ENCODE measurements at places on chromosomes 2 and 18.

DNA sequence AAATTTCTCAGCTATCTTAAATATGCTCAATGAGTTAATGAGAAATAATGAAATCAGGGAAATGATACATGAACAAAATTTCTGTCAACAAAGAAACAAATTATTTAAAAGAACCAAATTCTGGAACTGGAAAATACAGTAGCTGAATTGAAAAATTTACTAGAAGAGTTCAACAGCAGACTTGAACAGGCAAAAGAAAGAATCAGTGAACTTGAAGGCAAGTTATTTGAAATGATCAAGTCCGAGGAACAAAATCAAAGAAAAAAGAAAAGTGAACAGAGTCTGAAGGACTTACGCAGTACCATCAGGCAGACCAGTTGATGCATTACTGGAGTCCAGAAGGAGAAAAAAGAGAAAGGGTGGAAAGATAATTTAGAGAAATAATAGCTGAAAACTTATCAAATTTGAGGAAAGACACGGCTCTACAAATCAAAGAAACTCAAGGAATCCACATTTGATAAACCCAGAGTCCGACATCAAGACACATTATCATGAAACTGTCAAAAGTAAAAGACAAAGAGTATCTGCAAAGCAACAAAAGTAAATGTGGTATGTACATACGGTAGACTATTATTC lies 83.6 kb downstream of the CCDC138 start:
- DNase-seq = no peak

- DNase-seq = peak; percentile 83
Measured at GRCh38 chr18:79458131-79458838, 62.6 kb downstream of the NFATC1 start.

DNA sequence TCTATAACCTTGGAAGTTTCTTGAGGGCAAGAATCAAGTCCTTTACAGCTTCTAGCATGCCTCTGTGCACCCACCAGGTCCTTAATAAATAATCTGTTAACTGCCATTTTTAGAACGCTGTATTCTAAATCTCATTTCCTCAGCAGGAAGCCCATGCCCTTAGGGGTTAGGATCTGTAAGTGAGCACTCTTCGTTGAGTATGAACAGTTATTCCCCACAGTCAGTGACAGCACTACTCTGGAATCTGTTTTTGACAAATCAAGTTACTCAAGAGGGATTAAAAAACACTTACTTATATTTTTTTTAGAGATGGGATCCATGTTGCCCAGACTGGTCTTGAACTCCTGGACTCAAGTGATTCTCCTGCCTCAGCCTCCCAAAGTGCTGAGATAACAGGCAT lies 14.6 kb downstream of the PAIP2B start:
- no peak for DNase-seq

DNA sequence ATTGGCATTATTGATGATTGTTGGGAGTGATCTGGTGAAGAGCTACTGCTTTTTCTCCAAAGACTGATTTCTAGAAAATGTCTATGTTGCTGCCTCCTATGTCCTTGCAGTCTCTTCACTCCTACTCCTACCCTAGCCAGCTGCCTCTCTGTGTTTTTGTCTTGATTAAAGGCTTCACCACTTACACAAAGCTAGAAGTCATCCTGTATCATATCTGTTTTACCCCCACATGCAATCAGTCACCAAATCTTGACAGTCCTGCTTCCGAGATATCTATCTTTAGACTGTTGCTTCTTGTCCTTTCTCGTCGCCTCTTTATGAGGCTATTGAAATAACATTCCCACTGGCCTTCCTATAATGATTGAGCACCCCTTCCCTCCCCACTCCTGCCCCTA lies 84.5 kb upstream of the ITGA4 start:
- DNase-seq = no peak

- no peak for DNase-seq
Measured at GRCh38 chr2:187679454-187679853, 125.2 kb upstream of the TFPI start.

- DNase-seq = no peak
Measured at GRCh38 chr2:197705912-197706838, 1.0 kb downstream of the MARS2 start.

DNA sequence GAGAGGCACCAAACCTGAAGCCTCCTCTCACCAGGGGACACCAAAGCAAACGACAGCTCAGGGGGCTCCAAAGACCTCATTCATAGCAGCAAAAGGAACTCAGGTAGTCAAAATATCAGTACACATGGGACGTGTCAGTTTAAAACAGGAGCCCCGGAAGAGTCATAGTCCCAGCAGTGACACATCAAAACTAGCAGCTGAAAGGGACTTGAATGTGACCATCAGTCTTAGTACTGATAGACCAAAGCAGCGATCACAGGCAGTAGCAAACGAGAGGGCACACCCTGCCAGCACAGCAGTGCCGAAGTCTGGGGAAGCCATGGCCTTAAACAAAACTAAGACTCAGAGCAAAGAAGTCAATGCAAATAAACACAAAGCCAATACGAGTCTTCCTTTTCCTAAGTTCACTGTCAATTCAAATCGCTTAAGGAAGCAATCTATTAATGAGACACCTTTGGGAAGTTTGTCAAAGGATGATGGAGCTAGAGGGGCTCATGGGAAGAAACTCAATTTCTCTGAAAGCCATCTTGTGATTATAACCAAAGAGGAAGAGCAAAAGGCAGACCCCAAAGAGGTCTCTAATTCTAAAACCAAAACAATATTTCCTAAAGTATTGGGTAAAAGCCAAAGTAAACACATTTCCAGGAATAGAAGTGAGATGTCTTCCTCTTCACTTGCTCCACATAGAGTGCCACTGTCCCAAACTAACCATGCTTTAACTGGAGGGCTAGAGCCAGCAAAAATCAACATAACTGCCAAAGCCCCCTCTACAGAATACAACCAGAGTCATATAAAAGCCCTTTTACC lies 1.2 kb downstream of the GALNT5 start:
- no peak for DNase-seq

DNA sequence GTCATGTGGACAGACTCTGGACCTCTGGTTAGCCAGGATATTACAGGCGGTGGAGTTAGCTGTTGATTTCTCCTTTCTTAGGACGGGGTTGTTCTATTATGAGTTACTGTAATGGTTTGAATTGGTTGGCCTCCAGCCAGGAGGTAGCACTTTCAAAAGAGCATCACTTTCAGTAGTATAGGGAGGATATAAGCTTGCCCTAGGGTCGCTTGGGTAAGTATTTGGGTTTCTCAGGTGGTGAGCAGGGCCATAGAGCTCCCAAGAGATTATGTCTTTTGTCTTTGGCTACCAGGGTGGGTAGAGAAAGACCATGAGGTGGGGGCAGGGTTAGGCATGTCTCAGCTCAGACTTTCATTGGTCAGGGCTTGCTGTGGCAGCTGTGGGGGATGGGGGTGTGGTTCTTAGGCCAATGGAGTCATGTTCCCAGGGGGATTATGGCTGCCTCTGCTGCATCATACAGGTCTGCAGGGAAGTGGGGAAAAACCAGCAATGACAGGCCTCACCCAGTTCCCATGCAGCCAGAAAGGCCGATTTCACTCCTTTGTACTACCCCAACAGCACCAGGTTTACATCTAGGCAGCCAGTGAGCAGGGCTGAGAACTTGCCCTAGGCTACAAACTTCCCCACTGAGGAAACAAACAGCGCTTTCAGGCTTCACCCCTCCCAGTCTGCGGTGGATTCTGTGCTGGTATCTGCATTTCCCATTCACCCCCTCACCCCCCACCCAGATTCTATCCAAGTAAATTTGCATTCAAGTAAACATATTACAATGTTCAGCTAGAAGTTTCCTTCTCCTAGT lies 89.4 kb upstream of the SLC38A11 start:
- no peak for DNase-seq

- DNase-seq = no peak
Measured at GRCh38 chr2:146241023-146241422, 1603.8 kb upstream of the ACVR2A start.

- no peak for DNase-seq
Measured at GRCh38 chr2:162967811-162968210, 129.2 kb upstream of the KCNH7 start.

DNA sequence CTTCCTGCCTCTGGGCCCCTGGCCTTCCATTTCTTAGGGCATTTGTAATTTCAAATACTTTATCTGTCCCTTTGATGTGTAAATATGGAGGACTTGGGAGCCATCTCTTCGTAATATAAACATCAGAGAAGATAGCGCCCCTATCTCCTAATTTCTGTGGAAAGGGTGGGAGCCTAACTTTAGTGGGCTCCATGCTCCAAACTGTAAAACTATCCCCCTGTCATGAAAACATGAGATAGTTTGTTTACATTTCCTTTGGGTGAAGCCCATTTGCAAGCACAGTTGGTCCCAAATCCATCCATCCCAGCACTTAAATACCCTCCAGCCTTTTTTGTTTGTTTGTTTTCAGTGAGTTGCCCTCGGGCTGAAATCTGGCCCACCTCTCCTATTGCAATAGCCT lies 782.6 kb upstream of the FSHR start:
- DNase-seq = no peak

DNA sequence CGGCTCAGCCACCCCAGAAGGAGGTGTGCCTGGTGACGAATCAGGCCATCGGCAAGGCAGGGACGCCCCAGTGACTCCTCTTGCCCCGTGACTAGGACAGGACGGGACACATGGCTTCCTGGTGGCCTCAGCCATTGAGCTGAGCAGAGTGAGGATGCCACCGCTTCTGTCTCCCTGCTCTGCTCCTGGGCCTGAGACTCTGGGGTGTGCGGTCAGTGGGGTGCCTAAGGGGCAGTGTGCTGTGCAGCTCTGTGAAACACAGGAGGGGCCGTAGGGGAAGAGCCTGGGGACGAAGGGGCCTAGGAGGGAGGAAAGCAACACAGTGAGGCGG lies 24.3 kb downstream of the IGFBP5 start:
- no peak for DNase-seq

Data from amniotic stem cell (primary cell).